NCI-H1105 (cell line): ENCODE measurements at places on chromosomes 5 and 9.

DNA sequence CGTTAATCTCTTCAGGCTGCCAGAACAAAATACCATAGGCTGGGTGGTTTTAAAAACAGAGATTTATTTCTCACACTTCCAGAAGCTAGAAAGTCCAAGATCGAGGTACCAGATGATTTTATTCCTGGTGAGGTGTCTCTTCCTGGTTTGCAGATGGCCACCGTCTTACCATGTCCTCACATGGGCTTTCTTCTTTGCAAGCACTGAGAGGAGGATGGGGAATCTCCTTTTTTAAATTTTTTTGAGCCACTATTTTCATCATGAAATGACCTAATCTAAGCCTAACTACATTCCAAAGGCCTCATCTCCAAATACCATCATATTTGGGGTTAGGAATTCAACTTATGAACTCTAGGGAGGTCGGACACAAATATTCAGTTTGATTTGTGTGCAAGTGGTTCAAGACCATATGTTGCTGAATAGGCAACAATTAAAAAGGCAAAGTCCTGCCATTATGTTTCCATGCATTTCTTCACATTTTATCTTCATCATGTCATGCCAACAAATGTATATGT, 371.2 kb downstream of the CDH18 start:
- DNase-seq, result no peak

GRCh38 chr9:111237447-111237846, 92.6 kb downstream of the OR2K2 start:
- no peak for DNase-seq

- DNase-seq, result no peak
These were observed 7.6 kb downstream of the FYB1 start for GRCh38 chr5:39211773-39212172.

DNA sequence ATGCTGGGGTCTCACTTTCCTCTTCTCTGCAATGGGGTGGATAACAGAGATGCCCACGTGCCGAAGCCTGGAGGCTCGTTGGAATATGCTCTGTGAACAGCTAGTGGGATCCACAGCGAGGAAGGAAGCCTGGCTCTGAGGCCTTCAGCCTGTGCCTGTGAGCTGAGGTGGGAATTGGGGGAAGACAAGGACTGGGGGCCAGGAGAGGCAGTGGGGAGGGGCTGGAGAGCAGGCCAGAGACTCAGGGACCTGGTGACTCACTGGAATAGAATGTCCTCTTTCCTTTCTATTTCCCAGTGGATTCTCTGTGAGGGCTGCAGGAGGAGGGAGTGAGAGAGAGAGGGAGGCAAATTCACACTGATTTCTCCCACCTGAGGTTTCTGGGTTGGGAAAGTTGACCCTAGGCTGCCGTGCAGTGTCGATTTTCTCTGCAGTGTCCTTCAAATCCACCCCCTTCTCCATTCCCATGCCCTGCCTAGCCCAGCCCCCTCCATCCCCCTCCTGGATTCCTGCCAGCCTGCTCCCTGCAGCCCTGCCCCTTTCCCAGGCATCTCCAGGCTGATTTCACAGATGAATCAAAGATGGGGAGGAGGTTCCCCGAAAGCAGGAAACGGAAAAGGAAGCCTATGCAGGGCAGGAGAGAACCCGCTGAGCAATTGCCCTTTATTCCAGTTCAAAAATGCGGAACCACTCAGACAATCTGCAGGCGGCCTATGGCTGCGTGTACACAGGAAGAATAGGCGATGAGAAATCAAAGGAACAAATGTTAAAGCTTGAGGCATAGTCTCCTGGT, 1.4 kb upstream of the SPAAR start:
- DNase-seq, result peak; percentile 34

- DNase-seq, result no peak
These were observed 28.0 kb downstream of the ERAP2 start for GRCh38 chr5:96904054-96904931.

DNA sequence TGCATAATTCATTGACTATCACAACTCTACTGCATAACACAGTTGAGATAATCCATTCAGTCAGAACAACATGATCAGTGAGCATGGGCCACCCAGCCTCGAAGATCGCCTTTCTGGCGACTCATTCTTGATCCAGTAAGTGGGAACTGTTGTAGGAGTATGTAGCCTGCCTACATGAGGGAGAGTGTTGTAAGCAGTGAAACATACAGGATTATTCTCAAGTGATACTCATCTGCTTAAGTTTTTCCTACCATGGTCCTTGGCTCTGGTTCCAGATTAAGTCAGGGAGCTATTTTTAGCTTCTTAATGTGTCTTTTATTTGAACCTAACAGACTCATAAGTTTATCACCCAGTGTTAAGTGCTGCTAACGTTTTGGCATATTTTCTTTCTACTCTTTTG, 44.0 kb downstream of the TNPO1 start:
- no peak for DNase-seq

- no peak for DNase-seq
These were observed 70.0 kb downstream of the DMAC1 start for GRCh38 chr9:7729371-7730163.

GRCh38 chr5:6502421-6502820, 53.8 kb downstream of the UBE2QL1 start:
- no peak for DNase-seq

GRCh38 chr5:177105691-177106476, 19.2 kb downstream of the FGFR4 start:
- no peak for DNase-seq

DNA sequence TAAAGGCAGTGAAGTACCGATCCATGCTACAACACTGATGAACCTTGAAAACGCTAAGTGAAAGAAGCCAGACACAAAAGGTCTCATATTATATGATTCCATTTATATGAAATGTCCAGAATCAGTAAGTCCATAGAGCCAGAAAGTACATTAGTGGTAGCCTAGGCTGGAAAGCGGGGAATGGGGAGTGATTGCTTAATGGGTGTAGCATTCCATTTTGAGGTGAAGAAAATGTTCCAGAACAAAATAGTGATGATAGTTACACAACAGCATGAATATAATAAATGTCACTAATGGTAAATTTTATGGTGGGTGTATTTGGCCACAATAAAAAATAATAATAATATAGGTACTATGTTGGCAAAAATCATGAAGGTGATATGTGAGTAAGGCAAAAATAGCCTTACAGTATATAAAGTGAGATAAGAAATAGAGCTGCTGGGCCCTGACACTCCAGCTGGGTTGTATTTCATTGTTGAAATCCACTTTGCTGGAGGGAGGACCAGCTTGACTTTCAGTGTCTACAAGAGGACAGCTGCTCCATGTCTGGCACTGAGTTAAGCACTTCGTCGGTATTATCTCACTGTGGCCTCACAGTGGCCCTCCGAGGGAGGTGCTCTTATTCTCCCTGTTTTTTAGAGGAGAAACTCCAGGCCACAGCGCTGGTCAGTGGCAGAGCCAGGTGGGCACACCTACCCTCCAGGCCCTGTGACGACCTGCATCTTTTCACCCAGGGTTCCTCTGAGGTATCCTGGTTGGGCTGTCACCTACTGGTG, 22.4 kb upstream of the ANGPTL2 start:
- no peak for DNase-seq

- DNase-seq, result no peak
These were observed 16.9 kb upstream of the ZNF782 start for GRCh38 chr9:96871176-96871575.

GRCh38 chr9:15305470-15305869, 1.5 kb downstream of the TTC39B start:
- no peak for DNase-seq

DNA sequence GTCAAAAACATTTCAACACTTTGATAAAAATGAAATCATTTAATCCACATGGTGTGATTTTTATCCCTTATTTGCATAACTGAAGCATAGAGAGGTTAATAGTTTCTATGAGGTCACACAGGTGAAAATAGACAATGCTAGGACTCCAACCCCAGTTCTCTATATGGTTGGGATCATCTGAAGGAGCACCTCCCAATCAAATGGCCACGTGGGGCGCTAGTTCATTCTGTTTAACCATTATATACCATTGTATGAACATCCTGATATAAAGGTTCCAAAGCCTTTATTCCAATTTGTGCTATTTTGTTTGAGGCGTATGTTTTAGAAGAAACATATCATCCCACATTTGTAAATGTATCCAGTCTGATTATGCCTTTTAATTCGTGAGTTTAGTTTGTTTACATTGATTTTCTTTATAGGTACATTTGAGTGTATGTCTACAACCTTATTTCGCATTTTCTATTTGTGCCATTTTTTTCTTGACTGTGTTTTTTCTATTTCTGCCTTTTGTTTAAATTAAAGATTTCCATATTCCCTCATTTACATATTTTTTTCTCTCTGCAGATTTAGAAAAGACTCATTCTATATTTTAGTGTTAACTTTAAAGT, 1092.0 kb downstream of the MAT2B start:
- no peak for DNase-seq

DNA sequence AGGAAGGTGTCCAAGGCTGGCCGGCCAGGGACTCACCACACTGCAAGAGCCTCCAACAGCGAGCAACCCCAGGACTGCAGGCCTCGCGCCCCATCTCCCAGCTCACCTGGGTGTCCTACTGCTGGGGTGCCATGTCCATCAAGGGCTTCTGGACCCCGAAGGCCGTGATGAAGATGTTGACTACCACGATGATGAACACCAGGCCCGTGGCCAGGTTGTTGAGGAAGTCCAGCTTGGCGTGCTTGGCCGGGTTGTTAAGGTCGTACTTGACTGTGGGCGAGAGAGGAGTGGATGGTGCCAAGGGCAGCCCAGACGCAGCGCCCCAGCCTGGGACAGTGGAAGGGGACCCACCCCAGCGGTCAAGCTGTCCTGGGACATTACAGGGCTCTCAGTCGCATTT, 9.3 kb downstream of the NINJ1 start:
- no peak for DNase-seq

DNA sequence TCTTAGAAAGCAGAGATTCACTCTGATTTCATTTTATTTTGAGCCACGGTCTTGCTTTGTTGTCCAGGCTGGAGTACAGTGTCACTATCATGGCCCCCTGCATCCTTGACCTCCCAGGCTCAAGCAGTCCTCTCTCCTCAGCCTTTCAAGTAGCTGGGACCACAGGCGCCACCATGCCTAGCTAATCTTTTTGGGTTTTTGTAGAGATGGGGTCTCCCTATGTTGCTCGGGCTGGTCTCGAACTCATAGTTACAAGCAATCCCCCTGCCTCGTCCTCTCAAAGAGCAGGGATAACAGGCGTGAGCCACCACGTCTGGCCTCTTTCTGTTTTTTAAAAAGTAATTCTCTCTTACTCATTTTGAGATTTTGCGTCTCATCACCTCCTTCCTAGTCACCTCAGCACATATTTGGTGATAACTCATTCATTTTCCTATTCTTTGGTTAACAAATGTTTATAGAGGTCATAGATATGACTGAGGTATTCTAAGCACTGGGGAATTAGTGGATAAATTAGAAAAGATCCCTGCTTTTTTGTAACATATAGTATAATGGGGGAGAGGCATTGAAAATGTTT, 10.8 kb upstream of the DCP2 start:
- no peak for DNase-seq

DNA sequence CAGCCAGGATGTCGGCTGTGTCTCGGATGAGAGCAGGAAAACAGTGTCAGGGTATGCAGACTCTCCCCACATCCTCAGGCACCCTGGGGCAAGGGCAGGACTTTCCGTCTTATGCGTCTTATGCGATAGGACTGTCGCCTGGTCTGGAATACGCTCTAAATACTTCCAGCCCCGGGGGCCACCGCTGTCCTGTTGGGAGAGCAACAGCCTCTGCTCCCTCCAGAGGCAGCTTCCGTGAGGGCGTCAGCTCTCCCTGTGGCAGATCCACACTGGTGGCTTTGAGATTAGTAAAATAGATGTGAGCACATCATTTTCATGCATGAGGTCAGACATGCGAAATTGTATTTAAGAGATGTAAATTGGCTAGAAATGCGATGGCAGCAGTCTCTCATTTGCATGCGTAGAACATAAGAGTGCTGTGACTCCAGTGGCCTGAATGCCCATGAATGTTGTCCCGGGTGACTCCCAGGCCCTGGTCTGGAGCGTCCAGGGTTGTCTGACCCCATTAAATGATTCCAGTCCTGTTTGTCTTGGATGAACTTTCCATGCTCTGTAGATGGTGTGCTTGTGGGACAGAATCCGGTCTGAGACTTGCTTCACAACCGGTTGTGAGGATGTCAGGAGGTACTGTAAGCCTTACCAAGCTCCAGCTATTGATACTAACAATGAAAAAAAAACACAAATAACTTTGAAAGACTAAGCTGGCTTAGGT, 228.2 kb downstream of the SYK start:
- no peak for DNase-seq

- DNase-seq, result peak; percentile 29
These were observed 7.3 kb upstream of the C5orf58 start for GRCh38 chr5:170225326-170226128.

DNA sequence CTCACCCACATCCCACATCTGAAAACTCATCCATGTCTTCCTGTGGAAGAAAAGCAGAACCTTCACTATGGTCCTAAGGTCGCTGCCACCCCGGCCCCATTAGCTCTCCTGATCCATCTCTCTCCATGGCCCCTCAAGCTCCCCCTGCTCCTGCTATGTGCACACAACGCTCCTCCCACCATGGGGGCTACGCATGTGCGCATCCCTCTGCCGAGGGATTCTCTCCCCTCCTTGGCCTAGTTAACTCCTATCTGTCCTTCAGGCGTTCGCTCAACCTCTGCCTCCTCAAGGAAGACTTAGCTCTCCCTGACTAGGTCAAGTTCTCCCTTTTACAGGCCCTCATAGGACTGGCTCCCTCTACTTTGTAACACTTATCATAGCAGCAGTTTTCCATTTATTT, 9.8 kb downstream of the AKNA start:
- DNase-seq, result no peak

- no peak for DNase-seq
These were observed 83.5 kb upstream of the RIOK2 start for GRCh38 chr5:97266576-97266975.

DNA sequence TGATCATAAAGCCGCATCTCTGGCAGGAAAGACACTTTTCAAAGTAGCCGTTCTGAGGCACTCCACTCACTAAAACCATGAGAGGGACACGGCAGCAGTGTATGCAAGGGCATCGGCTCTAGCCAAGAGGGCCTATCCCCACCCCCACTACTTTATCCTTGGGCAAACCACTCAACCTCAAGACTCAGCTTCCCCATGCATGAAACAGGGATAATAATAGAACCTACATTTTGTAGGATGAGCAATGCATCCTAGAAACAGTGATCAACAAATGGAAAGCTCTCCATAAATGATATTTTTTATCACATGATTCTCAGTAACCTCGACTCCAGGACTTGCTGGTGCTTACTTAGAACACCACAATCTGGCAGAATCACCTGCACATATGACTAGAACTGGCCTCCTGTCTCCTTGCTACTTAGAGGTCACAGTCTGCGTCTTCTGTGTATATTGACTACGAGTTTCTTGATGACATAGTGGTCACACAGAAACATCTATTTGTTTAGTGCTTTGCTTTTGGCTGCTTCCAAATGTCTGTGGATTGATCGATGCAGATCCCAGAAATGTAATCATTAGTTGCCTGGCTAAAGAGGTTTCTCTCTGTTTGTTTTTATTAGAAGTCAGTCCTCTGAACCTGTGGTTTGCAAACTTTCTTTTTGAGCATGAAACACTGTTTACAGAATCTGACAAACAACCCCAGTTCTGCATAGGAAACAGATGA, 102.1 kb downstream of the LHFPL2 start:
- no peak for DNase-seq

- DNase-seq, result no peak
These were observed 111.7 kb downstream of the NXNL2 start for GRCh38 chr9:88646539-88647300.
